Sigmoid colon (tissue), 7 donors: ENCODE measurements at places on chromosomes 2 and 18. TPM values are rescaled to one million over a fixed set of nuclear protein-coding genes. Genes with fewer than 3 reads are reported as not detected.
A peak's percentile ranks its signal among the peaks of the same experiment; 100 is the strongest.

DNA sequence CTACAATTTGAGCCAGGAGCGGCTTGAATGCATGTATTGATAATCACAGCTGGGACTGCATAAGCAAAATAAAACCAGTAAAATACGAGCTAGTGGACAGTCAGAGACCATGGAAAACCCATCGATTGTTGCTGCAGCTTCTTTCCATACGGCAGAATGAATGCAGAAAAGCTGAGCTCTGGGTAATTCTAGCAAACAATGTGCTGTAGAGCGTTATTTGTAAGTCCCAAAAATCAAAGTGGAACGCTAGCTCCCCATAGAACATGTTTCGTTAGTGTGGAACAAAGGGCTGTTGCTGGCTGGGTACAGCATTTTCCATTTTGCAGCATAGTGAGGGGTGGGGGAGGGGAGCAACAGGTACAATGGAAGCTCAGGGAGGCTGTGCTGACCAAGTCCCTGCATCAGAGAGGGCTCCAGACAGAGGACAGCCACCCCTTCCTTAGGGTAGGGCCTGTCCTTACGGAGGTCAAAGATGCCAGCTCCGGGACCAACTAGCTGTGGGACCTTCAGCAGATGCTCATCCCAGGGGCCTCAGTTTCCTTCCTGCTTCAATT is 74.1 kb downstream of the BOD1L2 start:
- H3K27ac ChIP-seq = no peak overlapping the region
- no peaks in the 10 kb centered on the region for H3K4me1 ChIP-seq
- DNase-seq = no peak
- H3K36me3 ChIP-seq = no peaks in the 10 kb centered on the region
- no peak overlapping the region for H3K4me3 ChIP-seq
- H3K27me3 ChIP-seq = peaks cover 4% of the 10 kb centered on the region

DNA sequence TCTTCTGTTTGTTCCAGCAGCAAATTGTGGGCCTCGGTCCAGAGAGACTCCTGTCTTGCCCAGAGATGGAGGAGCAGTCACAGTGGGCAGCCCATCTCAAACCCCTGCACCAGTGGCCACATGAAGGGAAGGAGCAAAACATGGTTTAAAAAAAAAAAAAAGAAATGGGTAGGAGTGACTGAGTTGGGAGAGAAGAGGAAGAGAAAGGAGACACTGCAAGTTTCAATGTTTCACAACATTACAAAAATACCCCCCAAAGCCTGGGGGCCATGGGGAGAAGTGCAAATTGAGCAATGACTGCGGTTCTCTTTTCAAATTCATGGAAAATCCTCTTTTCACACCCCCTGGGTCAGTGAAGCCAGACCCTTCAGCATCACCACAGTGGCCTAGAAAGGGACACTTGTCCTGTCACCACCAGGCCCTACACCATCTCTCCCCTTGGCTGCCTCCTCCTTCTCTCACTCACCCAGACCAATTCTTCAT is 117.1 kb downstream of the ZFP36L2 start:
- peak overlapping the region; percentile 56 for H3K27ac ChIP-seq
- H3K4me3 ChIP-seq = no peak overlapping the region
- H3K36me3 ChIP-seq = no peaks in the 10 kb centered on the region
- peak; percentile 67 for DNase-seq

ALPI gene
- not detected for total RNA-seq

- no peak for DNase-seq
- H3K27me3 ChIP-seq = no peaks in the 10 kb centered on the region
- no peak overlapping the region for H3K4me3 ChIP-seq
- H3K36me3 ChIP-seq = no peaks in the 10 kb centered on the region
- H3K4me1 ChIP-seq = no peaks in the 10 kb centered on the region
Observed at GRCh38 chr2:11042841-11043240, 112.4 kb upstream of the SLC66A3 start.

SLC39A10 gene
- 9.6 TPM for total RNA-seq

CFAP65 gene
- not detected for total RNA-seq

GRCh38 chr2:134671513-134671912 is 47.3 kb downstream of the TMEM163 start:
- peaks cover 14% of the 10 kb centered on the region for H3K4me1 ChIP-seq
- no peaks in the 10 kb centered on the region for H3K27me3 ChIP-seq
- no peak overlapping the region for H3K4me3 ChIP-seq
- no peak for DNase-seq
- no peaks in the 10 kb centered on the region for H3K36me3 ChIP-seq

TCF7L1 gene
- 2.9 TPM for total RNA-seq

- H3K36me3 ChIP-seq = no peaks in the 10 kb centered on the region
- H3K4me1 ChIP-seq = peaks cover 27% of the 10 kb centered on the region
- H3K4me3 ChIP-seq = no peak overlapping the region
- DNase-seq = peak; percentile 55
- H3K27ac ChIP-seq = no peak overlapping the region
Observed at GRCh38 chr18:79580498-79581171, 99.0 kb upstream of the CTDP1 start.

GRCh38 chr18:46452820-46453219 is 204.2 kb downstream of the LOXHD1 start:
- H3K36me3 ChIP-seq = no peaks in the 10 kb centered on the region
- no peak overlapping the region for H3K27ac ChIP-seq
